Activated CD4-positive, alpha-beta memory T cell treated with anti-CD3 and anti-CD28 coated beads, Interleukin-2, amount 10 ng/mL, durations not matched to agents 7 days and 5 days (primary cell): ENCODE measurements at places on chromosomes 1 and 21. TPM values are rescaled to one million over a fixed set of nuclear protein-coding genes. Genes with fewer than 3 reads are reported as not detected.

DNA sequence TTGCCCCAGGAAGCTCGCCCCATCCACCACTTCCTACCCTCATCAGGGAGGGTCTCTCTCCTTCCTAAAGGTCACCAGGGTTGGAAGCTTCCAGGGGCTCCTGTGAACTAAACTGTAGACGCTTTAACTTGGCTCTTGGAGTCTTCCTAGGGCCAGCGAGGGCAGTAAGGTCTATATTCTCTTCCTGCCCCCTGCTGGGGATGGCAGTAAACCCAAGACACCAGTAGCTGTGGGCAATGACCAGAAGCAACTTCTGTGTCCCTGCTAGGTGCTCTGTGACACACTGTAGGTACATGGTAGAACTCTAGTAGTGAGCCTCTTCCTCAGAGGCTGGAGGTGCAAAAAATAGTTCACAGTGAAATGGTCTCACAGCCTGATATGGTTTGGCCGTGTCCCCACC lies 30.0 kb downstream of the KCND3 start:
- DNase-seq: no peak

- H3K27ac ChIP-seq: no peak overlapping the region
- no peak overlapping the region for H3K4me3 ChIP-seq
- H3K36me3 ChIP-seq: no peaks in the 10 kb centered on the region
- DNase-seq: no peak
- no peaks in the 10 kb centered on the region for H3K4me1 ChIP-seq
These were observed 233.1 kb downstream of the PAPPA2 start for GRCh38 chr1:176696109-176696508.

- H3K4me3 ChIP-seq: no peak overlapping the region
- H3K4me1 ChIP-seq: peaks cover 35% of the 10 kb centered on the region
- H3K27me3 ChIP-seq: no peaks in the 10 kb centered on the region
- peaks cover 40% of the 10 kb centered on the region for H3K36me3 ChIP-seq
- no peak for DNase-seq
- no peak overlapping the region for H3K27ac ChIP-seq
These were observed 5.8 kb downstream of the RGS1 start for GRCh38 chr1:192581131-192581927.

Gene MAP3K21
- 4.4 TPM for total RNA-seq

Gene CELA2B
- not detected for total RNA-seq

GRCh38 chr21:44866780-44867179 lies 6.7 kb downstream of the PTTG1IP start:
- peak overlapping the region; percentile 38 for H3K27ac ChIP-seq
- no peaks in the 10 kb centered on the region for H3K27me3 ChIP-seq
- H3K4me3 ChIP-seq: no peak overlapping the region
- peaks cover 44% of the 10 kb centered on the region for H3K36me3 ChIP-seq
- peaks cover 74% of the 10 kb centered on the region for H3K4me1 ChIP-seq
